Bladder microvascular endothelial cell (primary cell): ENCODE measurements at places on chromosomes 2 and 18. TPM values are rescaled to one million over a fixed set of nuclear protein-coding genes. Genes with fewer than 3 reads are reported as not detected.

Gene CCDC102B
- total RNA-seq = 1.1 and 13.8 TPM in 2 replicates

Gene HOXD13
- total RNA-seq = not detected in 2 replicates

Gene ASIC4
- not detected in 2 replicates for total RNA-seq

Gene POTEJ
- total RNA-seq = 0.16 and 0.63 TPM in 2 replicates

Gene PLGLB2
- 0.65 and 2.4 TPM in 2 replicates for total RNA-seq

Gene GLI2
- under 0.01 TPM in 1 of 2 replicates, not detected in the other for total RNA-seq

Gene RESP18
- not detected in 2 replicates for total RNA-seq

Gene GCKR
- total RNA-seq = under 0.01 and 0.19 TPM in 2 replicates

Gene IL37
- not detected in 2 replicates for total RNA-seq

Gene CD28
- total RNA-seq = under 0.01 TPM in 1 of 2 replicates, not detected in the other

Gene MC4R
- total RNA-seq = not detected in 2 replicates
